Uterine smooth muscle cell (primary cell): ENCODE measurements at places on chromosomes 16 and 17. TPM values are rescaled to one million over a fixed set of nuclear protein-coding genes. Genes with fewer than 3 reads are reported as not detected.

The UTS2R gene
- total RNA-seq, result not detected in 2 replicates

The CMTR2 gene
- total RNA-seq, result 32.6 and 37.3 TPM in 2 replicates

The ZNF750 gene
- not detected in 2 replicates for total RNA-seq

The PPY gene
- total RNA-seq, result not detected in 2 replicates

The KRTAP4-6 gene
- total RNA-seq, result not detected in 2 replicates

The IFI35 gene
- total RNA-seq, result 26.0 and 32.0 TPM in 2 replicates

The ZNF764 gene
- total RNA-seq, result 5.4 and 5.6 TPM in 2 replicates

The CHTF8 gene
- 48.4 and 52.8 TPM in 2 replicates for total RNA-seq

The GH1 gene
- not detected in 2 replicates for total RNA-seq

The NOL3 gene
- 10.4 and 14.6 TPM in 2 replicates for total RNA-seq

The CDRT15L2 gene
- not detected in 2 replicates for total RNA-seq

The MRM3 gene
- total RNA-seq, result 18.5 and 28.7 TPM in 2 replicates

The ARHGDIG gene
- total RNA-seq, result 0.12 and 0.44 TPM in 2 replicates

The KRT31 gene
- total RNA-seq, result not detected in 2 replicates

The SEZ6 gene
- not detected in 2 replicates for total RNA-seq

The CFAP52 gene
- 0.11 and 0.62 TPM in 2 replicates for total RNA-seq

The VAT1L gene
- total RNA-seq, result 18.7 TPM in 2 replicates

The BCL6B gene
- total RNA-seq, result 0.11 and 0.50 TPM in 2 replicates

The USP36 gene
- 28.2 and 37.0 TPM in 2 replicates for total RNA-seq
